NCI-H226 (cell line): ENCODE measurements at places on chromosomes 2 and 18.

- no peak for DNase-seq
These were observed 11.8 kb upstream of the PEX13 start for GRCh38 chr2:61005736-61006135.

- no peak for DNase-seq
These were observed 771 bp upstream of the IGFBP2 start for GRCh38 chr2:216632346-216632951.

GRCh38 chr2:233489666-233490065, 76.9 kb downstream of the USP40 start:
- peak; percentile 43 for DNase-seq

DNA sequence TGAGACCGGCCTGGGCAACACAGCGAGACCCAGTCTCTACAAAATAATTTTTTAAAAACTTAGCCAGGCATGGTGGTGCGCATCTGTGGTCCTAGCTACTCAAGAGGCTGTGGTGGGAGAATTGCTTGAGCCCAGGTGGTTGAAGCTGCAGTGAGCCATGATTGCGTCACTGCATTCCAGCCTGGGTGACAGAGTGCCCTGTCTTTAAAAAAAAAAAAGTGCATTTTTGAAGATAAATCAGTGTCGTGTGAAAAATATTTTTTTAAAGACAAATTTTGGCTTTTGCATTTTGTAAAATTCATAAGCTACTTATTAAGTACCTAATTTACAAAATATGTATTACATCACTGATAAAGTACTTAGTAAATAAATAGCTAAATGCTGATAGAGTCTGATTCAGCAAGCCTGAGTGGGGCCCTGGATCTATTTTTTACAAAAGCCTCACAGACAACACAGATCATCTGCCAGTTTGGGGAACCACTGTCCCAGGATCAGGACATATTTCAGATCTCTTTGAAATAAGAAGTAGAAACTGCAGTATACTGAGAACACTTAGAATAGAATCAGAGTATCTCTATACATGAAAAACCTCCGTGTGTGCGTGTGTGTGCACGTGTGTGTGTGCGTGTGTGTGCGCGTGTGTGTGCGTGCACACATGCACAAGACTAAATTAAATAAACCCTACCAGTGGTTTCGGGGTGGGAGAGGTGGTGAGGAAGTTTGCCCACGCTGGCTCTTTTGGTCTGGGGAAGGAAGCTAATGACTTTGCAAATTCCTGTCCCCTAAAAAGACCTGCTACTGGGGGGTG, 61.6 kb downstream of the AAK1 start:
- peak; percentile 33 for DNase-seq

- no peak for DNase-seq
These were observed 32.7 kb downstream of the QPCT start for GRCh38 chr2:37377187-37377532.

- DNase-seq: no peak
These were observed 39.5 kb upstream of the DYNAP start for GRCh38 chr18:54551590-54551989.

DNA sequence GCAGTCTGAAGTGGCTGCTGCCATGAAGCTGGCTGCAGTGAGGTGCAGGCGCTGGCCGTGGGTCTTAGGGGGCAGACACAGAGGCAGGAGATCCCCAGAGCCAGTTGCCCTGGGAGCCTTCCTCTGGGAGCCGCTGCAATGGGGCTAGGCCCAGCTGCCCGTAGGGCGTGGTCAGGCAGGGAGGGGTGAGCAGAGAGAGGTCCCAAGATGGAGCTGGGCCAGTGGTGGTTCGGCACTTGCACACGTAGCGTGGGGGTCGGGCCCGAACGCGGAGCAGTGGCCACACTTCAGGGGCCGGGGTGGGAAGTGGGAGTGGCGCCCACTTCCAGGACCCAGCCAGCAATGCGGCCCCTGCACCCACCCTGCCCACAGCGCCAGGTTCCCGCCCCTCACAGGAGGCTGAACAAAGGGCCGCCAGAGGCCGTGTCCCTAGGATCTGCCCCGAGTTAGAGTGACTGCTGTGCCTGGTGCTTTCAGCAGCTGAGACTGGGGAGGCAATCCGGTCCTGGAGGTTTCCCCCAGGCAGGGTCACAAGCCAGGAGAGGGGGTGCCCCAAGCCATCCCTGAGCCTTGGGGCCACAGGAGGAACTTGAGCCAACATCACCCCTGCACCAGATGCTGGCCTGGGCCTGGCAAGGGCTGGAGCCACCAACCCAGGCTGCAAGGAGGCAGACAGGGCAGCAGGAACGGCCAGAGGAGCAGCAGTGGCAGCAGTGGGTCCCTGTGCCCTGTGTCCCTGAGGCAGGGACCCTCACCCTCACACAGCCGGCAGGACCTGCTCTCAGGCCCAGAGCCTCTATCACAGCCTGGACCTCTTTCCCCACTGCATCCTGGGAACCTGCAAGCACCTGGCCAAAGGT, 21.3 kb upstream of the SP140L start:
- DNase-seq: no peak

DNA sequence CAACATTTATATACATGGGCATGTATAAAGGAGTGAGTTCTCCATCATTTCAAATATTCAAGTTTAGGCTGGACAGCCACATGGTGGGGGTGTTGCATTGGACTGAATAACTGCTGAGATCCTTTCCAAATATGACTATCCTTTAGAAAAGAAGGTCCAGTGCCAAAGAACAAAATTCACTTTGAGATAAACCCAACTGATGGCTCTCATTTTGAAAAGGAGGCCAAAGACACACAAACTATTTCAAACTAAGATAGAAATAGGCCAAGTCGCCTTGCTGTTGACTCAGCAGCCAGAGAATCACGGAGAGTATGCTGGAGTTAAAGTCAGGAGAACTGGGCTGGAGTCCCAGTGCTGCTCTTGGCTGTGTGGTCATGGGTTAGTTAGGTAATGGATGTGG, 204.5 kb upstream of the LRATD1 start:
- no peak for DNase-seq

- DNase-seq: no peak
These were observed 569 bp downstream of the TMX3 start for GRCh38 chr18:68714366-68714711.

DNA sequence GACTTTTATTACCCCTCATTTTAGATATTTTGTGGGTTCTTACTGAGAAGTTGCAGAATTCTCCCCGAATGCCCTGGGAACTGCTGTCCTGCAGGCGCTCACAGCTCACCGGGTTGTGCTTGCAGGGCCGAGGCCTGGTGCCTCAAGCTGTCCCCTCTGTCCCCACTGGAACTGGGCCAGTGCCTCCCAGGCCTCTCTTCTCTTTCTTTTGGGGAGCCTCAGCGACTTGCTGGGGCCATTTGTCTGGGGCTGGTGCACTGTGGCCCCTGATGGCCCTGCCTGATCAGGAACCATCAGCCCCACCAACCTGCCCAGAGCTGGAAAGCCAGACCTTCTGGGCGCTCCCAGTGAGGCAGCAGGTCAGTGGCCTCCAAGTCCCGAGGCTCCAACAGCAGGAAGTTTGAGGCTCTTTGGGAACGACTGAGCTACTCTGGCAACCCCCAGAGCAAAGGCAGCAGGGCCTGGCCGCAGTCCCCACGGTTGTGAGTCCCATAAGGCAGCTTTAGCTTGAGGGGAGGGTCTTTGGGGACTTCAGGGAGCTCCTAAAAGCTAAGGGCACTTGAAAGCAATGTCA, 14.7 kb upstream of the NEU4 start:
- no peak for DNase-seq

GRCh38 chr2:18378020-18378653, 182.3 kb downstream of the RDH14 start:
- no peak for DNase-seq

DNA sequence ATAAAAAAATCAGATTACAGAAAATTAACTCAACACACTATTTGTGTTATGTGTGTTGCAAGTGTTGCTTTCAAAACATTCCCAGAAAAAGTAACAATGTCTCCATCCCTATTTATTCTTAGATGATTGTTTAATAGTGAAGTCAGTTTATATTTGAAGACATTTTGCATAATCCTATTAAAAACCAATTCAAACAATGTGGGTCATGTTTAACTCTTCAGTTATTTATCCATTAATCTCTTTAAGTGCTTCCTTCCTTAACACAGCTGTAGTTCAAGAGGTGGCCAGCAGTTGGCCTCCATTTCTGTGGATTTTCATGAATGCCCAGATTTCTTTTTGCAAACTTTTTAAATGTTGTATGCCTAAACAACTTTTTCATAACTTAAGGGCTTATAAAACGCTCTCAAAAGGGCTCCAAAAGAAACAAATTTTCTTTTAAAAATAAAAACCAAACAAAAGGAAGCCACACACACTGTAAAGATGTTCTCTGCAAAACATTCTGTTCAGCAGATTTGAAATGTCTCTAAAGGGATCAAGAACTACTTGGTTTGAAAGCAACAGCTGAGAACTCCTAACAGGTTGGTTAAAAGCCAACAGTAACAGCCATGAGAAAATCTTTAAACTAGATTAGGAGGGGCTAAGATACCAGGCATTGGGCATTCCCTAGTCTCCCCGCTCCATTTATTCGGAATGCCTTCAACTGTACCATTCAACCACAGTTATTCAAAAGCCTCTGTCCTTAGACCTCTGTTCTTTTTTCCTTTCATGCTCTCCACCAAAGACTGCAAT, 71.5 kb downstream of the THADA start:
- no peak for DNase-seq

DNA sequence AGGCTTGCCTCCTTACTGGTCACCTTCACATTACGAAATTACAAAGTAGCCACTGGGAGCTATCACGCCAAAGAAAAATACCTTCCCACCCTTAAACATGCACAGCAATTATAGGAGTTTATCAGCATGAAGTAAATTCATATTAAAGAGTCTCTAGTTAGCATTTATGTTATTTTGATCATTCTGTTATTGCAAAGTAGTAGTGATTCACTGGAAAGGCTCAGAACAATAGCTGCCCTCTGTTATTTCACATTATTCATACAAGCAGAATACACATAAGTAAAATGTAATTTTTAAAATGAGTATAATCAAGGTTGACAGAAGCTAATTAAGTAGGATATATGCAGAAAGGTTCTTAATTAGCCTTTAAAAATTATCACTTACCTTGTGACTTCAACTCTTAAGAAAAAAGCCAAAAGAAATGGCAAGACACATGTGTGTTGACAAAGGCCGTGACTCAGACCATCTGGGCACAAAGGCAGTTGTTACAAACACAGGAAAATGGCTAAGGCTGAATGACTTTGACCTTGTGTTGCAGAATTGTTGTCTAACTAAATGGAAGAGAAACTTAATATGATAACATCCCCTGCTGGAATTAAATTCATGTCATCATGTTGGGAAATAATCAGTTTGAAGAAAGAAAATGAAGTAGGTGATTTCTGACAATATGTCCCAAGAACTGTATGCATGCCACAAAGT, 108.3 kb downstream of the ARL6IP6 start:
- DNase-seq: no peak

- no peak for DNase-seq
These were observed 59.8 kb downstream of the SH3BP4 start for GRCh38 chr2:235011607-235011928.

DNA sequence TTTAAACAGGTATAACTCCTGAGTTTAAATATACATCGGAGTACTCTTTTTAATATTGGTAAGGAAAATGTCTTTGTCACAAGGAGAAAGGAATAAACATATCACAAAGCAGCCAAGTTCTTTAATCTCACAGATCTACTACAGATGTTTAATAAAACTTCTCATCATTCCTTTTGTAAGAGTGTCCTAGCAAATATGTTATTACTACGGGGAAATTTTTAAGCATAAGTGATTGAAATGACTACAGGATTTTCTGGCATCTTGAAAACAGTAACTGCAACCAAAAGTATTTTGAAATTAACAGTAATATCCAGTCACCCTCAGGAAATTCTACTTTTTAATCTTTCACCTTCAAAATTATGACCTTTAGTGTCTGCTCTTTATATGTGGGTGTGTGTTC, 403.1 kb downstream of the IRS1 start:
- DNase-seq: no peak

GRCh38 chr2:68653538-68653982, 10.2 kb downstream of the PROKR1 start:
- peak; percentile 93 for DNase-seq

GRCh38 chr2:183243758-183244157, 119.5 kb downstream of the NUP35 start:
- no peak for DNase-seq

GRCh38 chr2:191892391-191892790, 45.5 kb upstream of the CAVIN2 start:
- DNase-seq: peak; percentile 73

GRCh38 chr2:42755191-42755880, 8.6 kb downstream of the OXER1 start:
- no peak for DNase-seq

DNA sequence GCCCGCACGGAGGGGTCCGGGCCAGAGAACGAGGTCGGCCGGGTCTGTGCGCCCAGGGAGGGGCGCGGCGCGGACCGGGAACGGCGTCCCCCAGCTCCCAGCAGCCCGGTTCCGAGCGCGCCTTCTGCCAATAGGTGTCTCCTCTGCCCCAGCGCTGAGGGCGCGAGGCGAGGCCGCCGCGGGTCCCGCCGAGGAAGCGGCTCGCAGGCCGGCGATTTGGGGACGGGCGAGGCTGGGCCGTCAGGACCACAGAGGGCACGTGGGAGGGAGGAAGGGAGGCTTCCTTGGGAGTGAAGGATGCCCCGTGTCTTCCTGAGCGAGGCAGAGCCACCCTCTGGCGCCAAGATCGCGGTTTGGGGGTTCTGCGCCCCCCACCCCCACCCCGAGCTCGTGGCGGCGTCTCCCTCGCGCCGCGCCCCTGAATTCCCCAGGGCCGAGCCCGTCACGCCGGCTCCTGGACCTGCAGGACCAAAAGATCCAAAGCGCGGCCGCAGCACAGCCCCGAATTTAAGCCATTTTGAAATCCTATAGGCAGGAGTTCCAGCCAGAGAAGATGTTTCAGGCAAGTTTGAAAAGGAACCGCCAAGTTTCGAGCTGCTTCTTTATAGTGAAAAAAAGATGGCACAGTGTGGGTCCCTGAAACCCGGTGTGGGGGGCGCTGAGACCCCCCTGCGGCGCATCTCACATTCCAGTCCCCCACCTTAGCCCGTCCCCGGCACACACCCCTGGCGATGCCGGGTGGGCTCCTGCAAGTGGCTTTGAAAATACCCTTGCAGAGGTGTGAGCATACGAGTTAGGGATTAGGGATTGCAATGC, 909 bp downstream of the NFATC1 start:
- no peak for DNase-seq

DNA sequence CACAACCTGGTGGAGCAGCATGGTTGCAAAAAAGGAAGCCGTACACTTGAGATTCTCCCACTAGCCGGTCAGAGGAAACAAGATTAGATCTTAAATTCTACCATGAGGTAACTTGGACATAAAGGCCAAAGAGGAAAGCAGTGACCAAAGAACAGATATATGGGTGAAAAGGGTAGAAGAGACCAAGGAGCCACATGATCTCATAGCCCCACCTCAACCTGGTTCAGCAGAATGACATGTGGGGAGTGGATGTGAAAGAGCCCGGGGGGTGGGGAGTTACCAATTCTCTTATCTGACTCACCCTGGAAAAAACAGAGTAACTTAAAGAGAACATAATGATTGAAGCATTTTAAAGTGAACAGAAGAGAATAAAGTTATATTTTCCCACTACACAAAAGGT, 683.0 kb downstream of the DSC3 start:
- peak; percentile 15 for DNase-seq

GRCh38 chr2:175792199-175792598, 209.9 kb downstream of the LNPK start:
- DNase-seq: no peak
